ENCODE measurements at places on chromosomes 6 and 20.

- DNase-seq: peak; percentile 66
Measured at GRCh38 chr6:52543262-52543661, 33.6 kb downstream of the TRAM2 start.

GRCh38 chr6:108896111-108896661 lies 48.0 kb downstream of the ARMC2 start:
- DNase-seq: peak; percentile 97

- no peak for DNase-seq
Measured at GRCh38 chr6:165939047-165939446, 228.6 kb downstream of the TBXT start.

- peak; percentile 46 for DNase-seq
Measured at GRCh38 chr20:34997131-34997561, 41.5 kb downstream of the MYH7B start.

DNA sequence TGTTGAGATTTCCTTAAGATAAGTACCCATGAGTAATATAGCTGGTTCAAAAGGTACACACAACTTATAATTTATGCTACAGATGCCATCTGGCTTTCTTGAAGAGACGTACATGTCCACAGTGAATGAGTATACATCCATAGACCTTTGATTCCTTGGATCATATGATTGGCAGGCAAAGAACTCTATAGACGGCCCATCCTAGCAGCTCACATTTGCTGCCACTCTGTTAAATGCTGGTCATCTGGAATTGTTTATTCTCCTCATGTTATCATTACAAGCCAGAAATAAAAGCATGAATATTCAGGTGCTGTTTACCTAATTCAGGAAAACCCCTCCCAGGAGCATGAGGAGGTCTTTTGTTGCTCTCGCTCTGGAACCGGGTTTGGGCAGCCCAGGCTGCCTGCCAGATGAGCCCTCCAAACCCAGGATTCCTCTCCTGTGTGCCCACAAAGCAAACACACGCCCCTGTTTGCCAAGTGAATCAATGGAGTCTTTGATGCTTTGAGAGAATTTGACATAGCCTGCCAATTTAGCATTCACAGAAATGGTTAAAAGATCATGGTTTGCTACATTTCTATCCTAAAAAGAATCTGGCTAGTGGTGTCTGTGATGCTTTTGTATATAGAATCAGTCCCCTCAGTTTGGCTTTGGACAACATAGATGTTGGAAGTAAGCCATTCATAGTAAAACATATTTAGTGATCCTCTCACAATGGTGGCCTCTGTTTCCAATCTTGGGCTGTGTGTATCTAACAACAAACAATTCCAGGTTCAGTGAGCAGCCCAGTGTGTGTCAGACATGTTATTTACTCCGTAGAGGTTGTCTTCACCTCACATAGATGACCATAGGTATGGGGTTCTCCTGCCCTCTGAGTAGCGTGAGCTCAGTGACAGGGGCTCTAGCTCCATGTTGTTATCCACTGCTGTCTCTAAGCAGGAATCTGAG lies 17.5 kb upstream of the PLCG1 start:
- no peak for DNase-seq

GRCh38 chr6:156783958-156784357 lies 6.8 kb downstream of the ARID1B start:
- no peak for DNase-seq

DNA sequence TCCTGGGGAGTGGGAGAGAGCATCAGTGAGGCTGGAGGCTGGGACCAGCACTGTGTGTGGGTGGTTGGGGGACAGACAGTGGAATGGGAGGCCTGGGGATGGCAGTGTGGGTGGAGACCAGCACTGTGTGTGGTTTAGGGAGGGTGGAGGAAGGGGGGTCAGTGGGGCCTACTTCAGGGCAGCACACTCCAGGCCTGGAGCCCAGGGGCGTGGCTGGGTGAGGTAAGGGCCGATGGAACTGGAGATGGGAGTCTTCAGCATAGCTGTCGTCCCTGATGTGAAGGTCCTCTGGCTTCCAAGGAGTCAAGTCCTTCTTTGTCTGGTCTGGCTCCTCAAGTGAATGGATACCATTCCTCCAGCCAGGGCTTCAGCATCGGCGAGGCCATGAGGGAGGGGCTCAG lies 18.6 kb downstream of the KCNK17 start:
- DNase-seq: no peak

DNA sequence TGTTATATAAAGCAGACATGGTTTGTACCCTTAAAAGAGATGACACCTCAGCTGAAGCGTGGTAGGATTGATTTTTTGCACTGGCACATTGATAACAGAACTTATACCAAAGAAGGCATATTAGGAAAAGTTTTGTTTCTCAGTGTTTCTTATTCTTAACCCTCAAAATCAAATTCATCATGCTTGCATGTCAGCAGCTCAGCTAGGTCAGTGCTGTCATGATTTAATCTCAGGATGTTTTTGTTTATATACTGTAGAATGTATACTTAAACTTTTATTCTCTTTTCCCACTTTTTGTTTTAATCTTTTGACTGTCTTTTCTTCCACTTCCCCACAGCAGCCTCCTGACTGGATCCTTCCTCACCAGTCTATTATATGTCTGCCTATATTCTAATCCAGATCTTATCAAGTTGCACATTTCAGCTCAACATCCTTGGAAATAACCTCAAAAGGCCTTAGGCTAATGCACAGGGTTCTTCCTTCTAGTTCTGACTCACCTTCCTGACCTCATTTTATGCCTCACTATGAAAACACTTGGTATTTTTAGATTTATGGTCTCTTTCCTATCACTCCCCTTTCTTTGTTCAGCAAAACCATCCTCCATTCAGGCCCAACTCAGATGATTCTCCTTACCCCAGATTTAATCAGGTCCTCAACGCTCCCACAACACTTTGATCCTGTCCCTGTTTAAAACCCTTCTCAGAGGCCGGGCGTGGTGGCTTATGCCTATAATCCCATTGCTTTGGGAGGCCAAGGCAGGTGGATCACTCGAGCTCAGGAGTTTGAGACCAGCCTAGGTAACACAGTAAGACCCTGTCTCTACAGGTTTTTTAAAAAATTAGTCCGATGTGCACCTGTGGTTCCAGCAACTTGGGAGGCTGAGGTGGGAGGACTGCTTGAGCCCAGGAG lies 7.2 kb downstream of the HEBP2 start:
- peak; percentile 35 for DNase-seq

GRCh38 chr20:63833776-63834490 lies 2.9 kb upstream of the ZBTB46 start:
- DNase-seq: peak; percentile 82

DNA sequence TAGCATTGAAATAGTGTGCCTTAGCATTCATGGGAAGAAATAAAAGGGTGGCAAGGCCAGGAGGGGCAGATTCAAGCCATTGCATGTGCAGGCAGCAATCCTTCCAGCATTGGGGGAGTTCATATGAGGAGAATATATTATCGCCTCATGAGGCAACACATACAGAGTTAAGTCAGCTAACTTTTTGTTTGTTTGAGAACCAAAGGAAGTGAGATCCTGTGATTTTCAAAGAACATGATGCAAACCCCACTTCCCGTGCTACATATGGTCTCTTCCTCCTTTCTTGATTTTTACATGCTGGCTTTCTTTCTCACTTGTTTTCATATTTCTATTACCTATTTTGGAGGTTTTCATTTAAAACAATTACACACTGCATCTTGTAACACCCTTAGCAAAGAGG lies 579.7 kb upstream of the ARID1B start:
- DNase-seq: no peak

- DNase-seq: no peak
Measured at GRCh38 chr6:170006900-170007467, 255.6 kb downstream of the ERMARD start.

Data from choroid plexus epithelial cell (primary cell).